ENCODE measurements at places on chromosomes 4 and X.

GRCh38 chr4:184805462-184806228 is 20.1 kb downstream of the ACSL1 start:
- no peak for DNase-seq

DNA sequence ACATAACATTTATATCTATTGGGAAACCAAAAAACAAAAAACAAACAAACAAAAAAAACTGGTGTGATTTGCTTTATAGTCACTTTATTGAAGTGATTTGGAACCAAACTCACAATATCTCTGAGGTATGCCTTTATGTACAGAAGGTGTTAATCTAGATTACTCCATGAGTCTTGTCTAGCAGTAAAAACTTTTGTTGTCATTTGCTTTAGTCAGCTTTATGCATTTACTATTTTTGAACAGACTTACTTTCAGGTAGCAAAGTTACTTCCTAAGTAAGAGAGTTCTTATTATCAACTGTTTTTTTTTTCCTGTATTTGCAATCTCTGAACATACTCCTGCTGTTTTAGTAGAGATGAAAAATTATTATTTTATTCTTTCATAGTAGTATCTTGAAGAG is 39.5 kb downstream of the RAP1GDS1 start:
- DNase-seq = no peak

DNA sequence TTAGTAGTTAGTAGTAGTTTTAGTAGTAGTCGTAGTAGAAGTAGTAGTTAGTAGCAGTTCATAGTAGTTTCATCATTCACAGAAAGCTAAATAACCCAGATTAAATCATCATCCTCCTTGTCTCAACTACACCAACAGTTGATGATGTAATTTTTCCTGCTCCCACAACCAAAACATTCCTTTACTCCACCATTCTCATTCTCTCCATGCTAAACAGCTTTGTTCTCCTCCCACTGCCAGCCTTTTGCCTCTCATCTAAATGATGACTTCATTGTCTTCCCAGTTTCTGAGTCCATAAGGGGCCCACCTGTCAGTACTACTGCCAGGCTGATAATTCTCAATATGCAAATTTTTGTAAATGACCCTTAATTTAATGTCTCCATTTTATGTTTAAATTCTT is 68.9 kb downstream of the ARHGAP24 start:
- DNase-seq = no peak

DNA sequence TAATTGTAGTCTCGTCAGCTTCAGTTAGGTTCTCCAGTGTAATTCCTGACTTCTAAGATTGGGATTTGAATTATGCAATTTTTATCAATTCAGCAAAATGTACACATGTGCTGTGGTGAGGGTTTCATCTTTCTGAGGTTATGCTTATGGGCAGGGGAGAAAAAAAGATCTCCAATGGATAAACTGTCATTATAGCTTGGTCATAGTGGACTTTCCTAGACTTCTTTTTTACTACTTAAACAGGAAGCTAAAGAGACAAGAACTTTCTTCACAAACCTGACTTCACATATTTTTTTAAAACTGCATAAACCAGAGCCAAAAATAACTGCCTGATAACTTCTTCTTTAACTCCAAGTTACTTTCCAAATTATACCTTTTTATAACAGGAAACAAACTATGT is 21.7 kb upstream of the SPP1 start:
- no peak for DNase-seq

GRCh38 chrX:130053236-130053635 is 57.1 kb downstream of the ELF4 start:
- no peak for DNase-seq

All from stimulated activated CD4-positive, alpha-beta T cell treated with anti-CD3 and anti-CD28 coated beads, Interleukin-1b, Interleukin-23, amount 100 ng/mL, for 1 hour (primary cell).